ENCODE measurements at places on chromosomes 7 and 10. TPM values are rescaled to one million over a fixed set of nuclear protein-coding genes. Genes with fewer than 3 reads are reported as not detected.

GRCh38 chr7:101597941-101598340 is 31.2 kb downstream of the MYL10 start:
- no peak for DNase-seq

- no peak for DNase-seq
These were observed 50.5 kb upstream of the COBL start for GRCh38 chr7:51366930-51367613.

GRCh38 chr10:73218431-73219191 is 28.4 kb downstream of the DNAJC9 start:
- DNase-seq: no peak

GRCh38 chr7:147833557-147833956 is 757.0 kb upstream of the C7orf33 start:
- no peak for DNase-seq

- DNase-seq: no peak
These were observed 265.4 kb upstream of the DGKB start for GRCh38 chr7:15167912-15168311.

GRCh38 chr7:380711-381210 is 90.8 kb downstream of the FOXL3 start:
- DNase-seq: peak; percentile 11

The MCM10 gene
- total RNA-seq: 1.3 TPM

Measured in left cardiac atrium (tissue), 4 donors.